ENCODE measurements at places on chromosomes 6 and 20.
A peak's percentile ranks its signal among the peaks of the same experiment; 100 is the strongest.

GRCh38 chr6:168490757-168491156 lies 49.8 kb downstream of the SMOC2 start:
- DNase-seq: no peak

GRCh38 chr6:45698046-45698445 lies 317.6 kb downstream of the CLIC5 start:
- peak; percentile 71 for DNase-seq

DNA sequence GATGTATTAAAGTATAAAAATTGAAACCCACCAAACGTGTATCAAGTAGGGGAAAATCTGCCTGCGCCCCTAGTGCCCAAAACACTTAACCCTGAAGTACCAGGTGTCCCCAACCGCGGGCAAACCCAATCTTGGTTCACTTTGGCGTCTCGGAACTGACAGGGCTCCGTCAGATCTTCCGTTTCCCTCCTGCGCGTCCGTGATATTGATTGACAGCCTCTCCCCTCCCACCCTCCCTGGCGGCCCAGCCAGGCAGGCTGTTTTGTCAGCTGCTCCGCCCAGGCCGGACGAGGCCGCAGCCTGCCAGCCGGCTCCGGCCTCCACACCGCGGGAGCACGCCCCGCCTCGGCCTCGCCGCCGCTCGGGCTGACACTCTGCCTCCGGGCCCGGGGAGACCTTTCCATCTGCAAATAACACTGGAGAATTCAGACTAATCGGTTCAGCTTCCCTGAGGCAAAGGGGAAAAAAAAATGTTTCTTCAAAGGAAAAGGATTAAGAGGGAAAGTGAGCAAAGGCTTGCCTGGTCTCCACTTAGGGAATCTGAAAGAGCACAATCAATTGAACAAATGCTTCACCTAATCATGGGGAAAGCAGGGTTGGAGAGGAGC lies 234.9 kb upstream of the MCHR2 start:
- DNase-seq: peak; percentile 46

GRCh38 chr20:22700367-22700766 lies 116.0 kb upstream of the FOXA2 start:
- DNase-seq: peak; percentile 12

GRCh38 chr20:44681796-44682566 lies 30.5 kb upstream of the ADA start:
- DNase-seq: no peak

GRCh38 chr6:115137910-115138309 lies 795.1 kb upstream of the HS3ST5 start:
- no peak for DNase-seq

DNA sequence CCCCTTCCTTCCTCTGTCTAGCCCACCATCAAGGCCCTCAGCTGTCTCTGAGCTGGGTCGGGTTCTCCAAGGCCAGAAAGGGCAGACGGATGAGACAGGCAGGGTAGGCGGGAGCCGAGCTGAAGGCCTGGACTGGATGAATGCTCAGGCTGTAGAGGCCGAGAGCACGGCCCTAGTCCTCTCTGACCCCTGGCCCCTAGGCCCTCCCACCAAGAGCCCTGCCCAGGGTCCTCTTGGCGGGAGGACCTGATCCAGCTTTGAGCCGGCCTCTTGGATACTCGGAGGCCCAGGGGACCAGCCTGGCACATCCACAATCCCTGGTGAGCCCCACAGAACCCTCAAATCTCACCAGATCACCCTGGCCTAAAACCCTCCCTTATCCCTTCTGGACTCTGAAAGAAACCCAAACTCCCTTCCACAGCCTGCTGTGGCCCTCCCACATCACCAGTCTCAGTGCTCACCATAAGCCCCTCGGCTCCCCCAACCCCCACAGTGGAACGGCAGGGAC lies 8.2 kb downstream of the ADISSP start:
- DNase-seq: no peak

DNA sequence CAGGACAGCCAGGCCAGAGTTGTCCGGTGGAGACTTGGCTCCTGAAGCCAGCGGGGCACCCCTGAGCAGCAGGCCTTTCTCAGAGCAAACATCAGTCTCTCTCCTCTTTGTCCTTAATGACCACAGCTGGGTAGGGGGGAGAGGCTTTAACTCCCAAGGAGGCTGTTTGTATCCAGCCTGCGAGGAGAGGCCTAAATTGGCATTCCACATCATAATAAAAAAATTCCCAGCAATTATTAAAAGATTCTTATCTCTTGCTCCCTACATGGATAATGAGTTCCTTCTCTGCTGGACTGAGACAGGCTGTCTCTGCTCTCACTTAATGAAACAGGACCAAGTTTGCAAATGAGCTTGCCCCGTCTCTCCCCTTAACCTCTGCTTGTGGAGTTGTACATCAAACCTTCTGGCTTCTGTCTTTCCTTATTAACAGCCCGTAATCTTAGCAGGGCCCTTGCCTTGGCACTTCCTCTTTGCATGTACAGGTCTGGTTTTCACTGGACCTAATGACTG lies 838.2 kb downstream of the MAFB start:
- peak; percentile 26 for DNase-seq

DNA sequence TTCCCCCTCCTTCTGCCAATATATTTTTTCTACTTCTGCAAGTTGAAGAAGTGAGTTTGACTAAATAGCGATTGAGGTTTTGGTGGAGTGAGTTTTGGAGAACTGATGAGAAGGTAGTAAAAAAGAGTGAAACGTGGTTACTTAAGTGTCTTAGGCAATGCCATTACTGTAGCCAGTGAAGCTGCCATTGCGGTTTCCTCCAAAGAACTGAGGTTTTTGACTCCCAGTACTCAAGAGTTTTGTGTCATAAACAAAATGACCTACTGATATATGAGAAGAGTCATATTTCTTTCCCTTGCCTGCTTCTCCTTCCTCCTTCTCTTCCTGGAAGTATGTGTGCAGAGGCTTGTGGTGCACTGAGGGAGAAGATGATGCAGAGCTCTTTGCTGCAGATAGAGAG lies 554.5 kb upstream of the MAP3K7 start:
- no peak for DNase-seq

DNA sequence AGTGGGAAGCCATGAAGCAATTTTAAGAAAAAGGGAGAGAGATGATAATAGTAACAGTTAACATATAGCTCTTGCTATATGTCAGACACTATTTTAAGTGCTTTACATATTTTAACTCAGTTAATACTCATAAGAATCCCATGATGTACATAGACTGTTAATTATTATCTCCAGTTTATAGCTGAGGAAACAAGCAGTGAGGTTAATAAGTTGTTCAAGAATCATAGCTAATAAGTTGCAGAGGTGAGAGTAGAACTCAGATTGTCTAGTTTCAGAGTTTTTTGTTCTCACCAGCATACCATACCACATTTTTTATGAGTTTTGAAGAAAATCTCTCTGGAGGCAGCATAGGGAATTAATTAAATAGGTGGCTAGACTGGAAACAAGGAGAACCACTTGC lies 144.6 kb upstream of the MMS22L start:
- DNase-seq: no peak

GRCh38 chr6:135195522-135195921 lies 14.4 kb downstream of the MYB start:
- DNase-seq: no peak

GRCh38 chr20:64010711-64011237 lies 25.2 kb upstream of the C20orf204 start:
- DNase-seq: peak; percentile 85

GRCh38 chr6:78462728-78463127 lies 404.6 kb upstream of the IRAK1BP1 start:
- DNase-seq: no peak

DNA sequence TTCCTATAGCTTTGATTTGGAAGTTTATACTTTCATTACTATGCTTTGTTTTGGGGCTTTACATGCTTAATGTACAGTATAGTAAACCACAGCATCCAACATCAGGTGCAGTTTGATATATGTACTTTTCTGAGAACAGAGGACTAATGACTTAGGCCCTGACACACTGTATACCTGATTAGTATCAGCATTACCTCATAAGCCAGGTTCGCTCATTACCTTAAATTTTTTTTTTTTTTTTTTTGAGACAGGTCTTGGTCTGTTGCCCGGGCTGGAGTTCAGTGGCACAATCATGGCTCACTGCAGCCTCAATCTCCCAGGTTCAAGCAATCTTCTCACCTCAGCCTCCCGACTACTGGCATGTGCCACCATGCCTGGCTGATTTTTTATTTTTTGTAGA lies 28.4 kb downstream of the CD109 start:
- DNase-seq: no peak

GRCh38 chr6:140636271-140636907 lies 1261.9 kb upstream of the CITED2 start:
- no peak for DNase-seq

DNA sequence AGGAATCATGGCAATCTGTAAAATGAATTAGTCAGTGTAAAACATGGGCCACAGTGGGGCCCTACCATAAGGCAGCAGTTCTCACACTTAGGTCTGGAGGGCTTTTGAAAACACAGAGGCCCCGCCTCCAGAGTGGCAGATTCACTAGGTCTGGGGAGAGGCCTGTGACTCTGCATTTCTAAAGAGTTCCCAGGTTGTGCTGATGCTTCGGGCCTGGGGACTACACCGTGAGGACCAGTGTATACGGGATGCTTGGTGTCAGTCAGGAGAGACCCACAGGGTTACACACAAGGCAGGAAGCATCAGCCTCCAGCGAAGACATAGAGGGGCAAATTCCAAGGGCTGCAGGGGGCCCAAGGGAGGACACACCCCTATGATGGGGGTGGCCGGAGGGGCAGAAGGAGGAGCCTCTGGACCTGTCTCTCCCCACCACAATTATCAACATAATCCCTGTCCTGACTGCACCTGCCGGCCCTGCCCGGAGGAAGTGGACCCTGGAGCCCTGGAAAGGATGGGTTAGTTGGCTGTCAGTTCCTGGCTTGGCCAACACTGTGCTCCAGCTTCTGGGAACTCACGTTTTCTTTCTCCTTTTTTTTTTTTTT lies 46.7 kb downstream of the FGD2 start:
- no peak for DNase-seq

DNA sequence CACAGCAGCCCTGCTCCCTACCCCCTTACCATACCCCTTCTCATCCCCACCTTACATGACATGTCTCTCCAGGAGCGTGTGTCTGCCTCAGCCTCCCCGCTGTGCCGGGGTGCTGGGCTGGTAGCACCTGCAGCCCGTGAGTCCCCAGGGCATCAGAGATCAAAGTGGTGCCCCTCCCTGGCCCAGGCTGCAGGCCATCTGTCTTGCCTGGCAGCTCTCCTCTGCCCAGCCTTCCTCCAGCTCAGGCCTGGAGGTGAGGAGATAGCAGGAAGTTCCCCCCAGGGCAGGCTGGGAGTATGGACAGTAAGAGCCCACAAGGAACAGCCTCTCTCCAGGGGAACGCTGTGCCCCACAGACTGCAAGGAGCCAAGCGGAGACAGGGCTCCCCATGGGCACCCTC lies 35.3 kb downstream of the GRM4 start:
- no peak for DNase-seq

- DNase-seq: no peak
Measured at GRCh38 chr20:50537546-50538201, 27.5 kb downstream of the PTPN1 start.

GRCh38 chr6:119174085-119174445 lies 95.6 kb upstream of the FAM184A start:
- DNase-seq: no peak

DNA sequence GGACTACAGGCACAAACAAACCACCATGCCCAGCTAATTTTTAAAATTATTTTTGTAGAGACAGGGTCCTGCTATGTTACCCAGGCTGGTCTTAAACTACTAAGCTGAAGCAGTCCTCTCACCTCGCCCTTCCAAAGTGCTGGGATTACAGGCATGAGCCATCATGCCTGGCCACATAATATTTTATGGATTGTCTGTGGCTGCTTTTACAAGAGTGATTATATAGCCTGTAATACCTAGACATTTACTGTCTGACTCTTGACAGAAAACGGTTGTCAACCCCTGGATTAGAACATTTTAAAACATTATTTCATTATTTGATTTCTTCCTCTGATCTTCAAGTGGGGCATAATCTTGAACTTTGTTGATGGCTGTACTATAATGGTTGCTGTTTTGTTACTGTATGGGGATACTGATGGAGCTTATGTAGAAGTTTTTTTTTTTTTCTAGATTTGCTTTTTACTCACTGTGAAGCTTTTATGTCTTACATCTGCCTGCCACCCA lies 14.3 kb downstream of the PARD6B start:
- DNase-seq: no peak

GRCh38 chr6:45569210-45569945 lies 191.6 kb upstream of the SUPT3H start:
- no peak for DNase-seq

DNA sequence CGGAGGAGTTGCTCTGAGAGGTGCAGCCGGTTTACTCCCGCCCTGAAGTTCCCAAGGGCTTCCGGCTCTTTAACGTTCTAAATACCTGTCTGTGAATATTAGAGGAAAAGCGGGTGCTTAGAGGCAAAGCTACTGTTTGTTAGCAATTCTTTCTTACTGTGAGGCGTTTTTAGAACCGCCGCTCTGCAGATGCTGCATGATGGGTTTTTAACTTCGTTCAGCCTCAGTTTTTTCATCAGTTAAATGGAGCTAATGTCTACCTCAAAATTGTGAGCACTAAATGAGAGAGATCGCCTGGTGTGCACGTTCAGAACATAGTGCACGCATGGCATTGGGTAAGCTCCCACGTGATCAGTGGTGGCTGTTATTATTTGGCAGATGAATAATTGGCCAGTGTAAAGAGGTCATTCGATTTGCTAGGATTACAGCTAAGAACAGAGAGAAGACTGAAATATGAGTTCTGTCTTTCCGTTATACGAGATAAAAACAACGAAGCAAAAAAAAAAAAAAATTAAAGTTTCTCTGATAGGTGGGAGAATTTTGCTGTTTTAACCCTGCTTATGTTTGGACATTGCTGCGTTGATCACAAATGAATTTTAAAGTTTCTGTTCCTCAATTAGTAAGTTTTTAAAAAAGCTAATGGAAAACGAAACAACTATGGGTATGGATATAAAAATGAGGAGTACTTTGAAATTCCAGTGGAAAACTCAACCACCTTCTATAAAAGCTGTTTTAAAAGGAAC lies 660 bp upstream of the TFB1M start:
- peak; percentile 83 for DNase-seq

DNA sequence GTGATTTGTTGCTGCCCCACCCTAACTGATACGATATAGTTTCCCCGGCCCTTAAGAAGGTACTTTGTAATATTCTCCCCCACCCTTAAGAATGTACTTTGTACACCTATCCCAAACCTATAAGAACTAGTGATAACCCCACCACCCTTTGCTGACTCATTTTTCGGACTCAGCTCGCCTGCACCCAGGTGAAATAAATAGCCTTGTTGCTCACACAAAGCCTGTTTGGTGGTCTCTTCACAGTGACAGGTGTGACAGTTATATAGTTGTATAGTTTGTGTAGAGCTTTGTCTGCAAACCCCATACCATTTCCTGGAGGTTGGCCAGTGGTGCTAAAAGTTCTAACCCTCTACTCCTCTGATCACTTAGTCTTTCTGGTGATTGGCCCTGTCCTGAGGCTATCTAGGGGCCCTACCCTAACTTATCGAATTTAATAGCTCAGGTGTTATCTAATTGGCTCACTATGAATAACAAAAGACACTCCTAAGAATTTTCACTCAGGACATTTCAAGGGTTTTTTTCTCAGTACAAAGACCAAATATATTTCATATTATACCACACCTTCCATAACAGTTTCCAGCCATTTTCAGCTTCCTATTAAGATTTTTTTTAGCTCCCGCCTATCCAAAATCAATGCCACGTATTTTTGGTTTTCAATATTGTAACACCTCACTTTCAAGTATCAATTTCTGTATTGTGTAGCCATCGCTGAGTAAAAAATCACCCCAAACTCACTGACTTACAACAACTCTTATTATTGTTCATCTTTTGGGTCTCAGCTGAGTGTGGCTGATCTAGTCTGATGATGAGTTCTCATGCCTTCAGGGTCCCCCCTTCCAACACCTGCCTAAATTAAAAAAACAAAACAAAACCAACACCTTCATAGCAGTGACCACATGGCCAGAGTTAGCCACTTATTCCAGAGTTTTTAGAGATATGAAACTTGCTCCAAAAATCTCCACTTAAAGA lies 9.8 kb upstream of the BTN1A1 start:
- no peak for DNase-seq

Data from AG10803 (cell line).